Anterior cingulate cortex (tissue), 58 donors: ENCODE measurements at places on chromosomes 4 and X.

DNA sequence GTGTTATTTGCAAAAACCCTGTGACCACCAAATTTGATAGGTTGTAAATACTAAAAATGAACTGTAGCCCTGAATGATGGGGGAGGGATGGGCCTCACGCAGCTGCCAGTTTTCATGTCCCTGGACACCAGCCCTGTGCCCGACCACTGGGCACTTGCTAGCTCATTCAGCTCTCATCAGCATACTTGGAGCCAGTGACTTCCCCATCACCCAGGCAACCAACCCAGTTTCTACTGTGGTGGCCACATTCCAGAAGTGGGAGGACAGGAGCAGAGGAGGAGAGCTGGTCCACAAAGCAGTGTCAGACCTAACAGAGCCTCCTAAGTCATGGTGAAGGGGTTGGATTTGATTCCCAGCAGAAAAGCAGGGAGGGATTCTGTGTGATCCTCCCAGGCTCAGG lies 128.2 kb downstream of the CPEB2 start:
- DNase-seq, result peak; percentile 38

DNA sequence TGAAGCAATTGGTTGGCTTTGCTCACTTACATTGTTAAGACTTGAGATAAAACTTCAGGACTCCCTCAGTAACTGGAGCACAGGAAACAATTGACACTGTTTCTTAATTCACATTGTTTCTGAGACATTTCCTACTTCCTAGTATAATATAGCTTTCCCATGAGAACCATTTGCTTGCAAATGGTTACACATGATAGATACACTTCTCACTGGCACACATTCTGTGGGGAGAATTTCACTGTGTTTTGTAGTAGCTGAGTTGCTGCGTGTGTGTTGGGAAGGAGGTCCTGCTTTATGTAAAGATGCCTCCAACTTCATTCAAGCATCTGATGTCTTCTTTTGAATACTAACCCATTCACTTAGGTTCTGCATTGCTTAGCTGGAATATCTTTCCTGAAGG lies 85.3 kb upstream of the SLC4A4 start:
- DNase-seq, result no peak

- no peak for DNase-seq
These were observed 8.4 kb downstream of the FBXO8 start for GRCh38 chr4:174275101-174275500.

GRCh38 chrX:72095370-72095769 lies 36.3 kb downstream of the RTL5 start:
- no peak for DNase-seq

DNA sequence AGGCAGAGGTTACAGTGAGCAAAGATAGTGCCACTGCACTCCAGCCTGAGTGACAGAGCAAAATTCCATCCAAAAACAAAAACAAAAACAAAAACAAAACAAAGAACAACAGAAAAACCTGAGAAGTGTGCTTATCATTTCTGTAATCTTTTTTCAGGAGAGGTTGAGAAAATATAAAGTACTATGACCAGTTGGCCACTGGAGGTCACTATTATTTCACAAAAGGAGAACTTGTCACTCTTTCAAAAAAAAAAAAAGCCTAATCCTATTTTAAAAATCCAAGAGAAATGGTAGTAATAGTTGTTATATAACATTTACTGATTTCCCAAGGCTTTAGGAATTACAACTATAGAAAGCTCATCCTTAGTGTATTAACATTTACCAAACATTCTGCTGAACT lies 24.9 kb upstream of the RNF150 start:
- no peak for DNase-seq

GRCh38 chr4:78737035-78737434 lies 39.1 kb upstream of the BMP2K start:
- DNase-seq, result no peak

- DNase-seq, result no peak
These were observed 348.3 kb downstream of the PCDH7 start for GRCh38 chr4:31068257-31069075.

- no peak for DNase-seq
These were observed 44.4 kb upstream of the CDKN2AIP start for GRCh38 chr4:183400035-183400434.

- DNase-seq, result no peak
These were observed 23.2 kb downstream of the RWDD4 start for GRCh38 chr4:183635741-183636140.

GRCh38 chr4:101200561-101200960 lies 146.8 kb downstream of the PPP3CA start:
- no peak for DNase-seq

DNA sequence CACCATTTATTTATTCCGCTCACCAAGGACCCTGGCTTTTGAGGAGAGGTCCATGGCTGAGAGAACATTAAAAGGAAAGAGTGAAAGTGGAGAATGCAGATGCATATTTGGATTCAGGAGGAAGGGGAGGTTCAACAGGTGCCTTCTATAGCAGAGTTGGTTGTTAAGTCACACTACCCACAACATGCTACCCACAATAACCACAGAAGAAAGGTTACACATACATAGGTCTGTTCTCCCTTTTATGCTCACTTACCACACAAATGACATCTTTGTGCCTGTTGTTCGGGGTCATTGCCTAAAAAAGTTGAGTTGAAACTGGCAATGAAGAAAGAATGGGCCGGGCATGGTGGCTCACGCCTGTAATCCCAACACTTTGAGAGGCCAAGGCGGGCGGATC lies 587.4 kb downstream of the RPA4 start:
- DNase-seq, result no peak

DNA sequence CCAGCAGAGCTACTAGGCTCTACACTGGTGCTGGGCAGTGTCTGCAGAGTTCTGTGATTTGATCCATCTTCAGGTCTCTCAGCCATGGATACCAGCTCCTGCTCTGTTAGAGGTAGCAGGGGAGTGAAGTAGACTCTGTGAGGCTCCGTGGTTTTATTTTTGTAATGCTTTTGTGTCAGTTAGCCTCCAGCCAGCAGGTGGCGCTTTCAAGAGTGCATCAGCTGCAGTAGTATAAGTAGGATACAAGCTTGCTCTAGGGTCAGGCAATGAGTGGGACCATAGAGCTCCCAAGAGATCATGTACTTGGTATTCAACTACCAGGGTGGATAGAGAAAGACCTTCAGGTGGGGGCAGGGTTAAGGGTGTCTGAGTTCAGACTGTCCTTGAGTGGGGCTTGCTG lies 362.5 kb upstream of the TRAM1L1 start:
- no peak for DNase-seq

GRCh38 chr4:125994024-125994423 lies 679.3 kb downstream of the FAT4 start:
- no peak for DNase-seq

GRCh38 chr4:183012879-183013729 lies 86.0 kb upstream of the WWC2 start:
- DNase-seq, result no peak

DNA sequence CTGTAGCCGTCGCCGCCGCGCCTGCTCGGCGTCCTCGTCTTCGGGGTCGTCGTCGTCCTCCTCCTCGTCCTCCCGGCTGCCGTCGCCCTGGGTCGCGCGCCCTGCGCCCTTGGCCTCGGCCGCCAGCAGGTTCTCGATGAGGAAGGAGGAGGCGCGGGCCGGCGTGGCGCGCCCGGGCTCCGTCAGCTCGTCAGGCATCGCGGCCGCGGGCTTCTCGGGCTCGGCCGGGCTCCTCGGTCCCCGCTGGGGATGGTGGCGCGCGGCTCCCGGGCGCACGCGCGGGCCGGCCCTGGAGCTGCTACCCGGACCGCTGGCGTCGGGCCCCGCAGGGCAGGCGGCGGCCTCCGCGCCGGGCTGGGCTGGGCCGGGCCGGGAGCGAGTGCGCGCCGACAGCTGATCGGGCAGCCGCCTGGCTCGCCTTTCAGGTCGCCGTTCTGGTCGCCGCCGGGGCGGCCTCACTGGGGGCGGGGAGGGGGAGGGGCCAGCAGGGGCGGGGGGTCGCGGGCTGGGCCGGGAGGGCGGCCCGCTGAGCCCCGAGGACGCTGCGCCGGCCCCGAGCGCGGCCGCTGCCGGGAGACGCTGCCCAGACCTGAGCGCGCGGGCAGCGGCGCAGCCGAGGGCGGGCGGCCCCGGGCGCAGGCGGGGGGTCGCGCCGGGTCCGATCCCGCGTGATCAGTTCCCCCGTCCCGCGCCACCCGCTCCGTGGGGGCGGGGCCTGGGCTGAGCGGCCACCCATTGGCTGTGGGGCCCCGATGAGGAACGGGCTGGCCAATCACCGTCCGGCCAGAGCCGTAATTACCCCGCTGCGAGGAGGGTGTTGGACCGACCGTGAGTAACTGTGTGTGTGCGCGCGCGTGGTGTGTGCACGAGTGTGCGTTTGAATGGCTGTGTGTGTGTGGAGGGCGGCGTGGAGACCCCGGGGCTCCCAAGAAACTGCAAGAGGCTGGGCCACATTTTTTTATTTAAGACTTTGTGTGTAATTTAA lies at the start of gene HMX1:
HMX1 (minus strand) TSS at position 423 of the 985 bp plus-strand sequence; CDS start at position 198, 225 bp downstream.
- DNase-seq, result peak; percentile 14

GRCh38 chr4:140020457-140021361 lies 133.3 kb downstream of the MAML3 start:
- DNase-seq, result no peak

GRCh38 chr4:169397762-169398161 lies 127.0 kb upstream of the SH3RF1 start:
- DNase-seq, result no peak

DNA sequence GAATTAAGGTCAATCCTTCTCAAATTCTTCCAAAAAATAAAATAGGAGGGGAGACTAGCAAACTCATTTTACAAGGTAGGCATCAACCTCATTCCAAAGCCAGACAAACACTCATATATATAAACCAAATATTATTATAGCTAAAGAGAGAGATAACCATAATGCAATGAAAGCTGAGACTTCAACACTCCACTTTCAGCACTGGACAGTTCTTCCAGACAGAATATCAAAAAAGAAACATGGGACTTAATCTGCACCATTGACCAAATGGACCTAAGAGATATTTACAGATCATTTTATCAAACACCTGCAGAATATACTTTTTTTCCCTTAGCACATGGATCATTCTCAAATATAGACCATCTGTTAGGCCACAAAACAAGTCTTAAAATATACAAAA lies 15.5 kb upstream of the EDA2R start:
- DNase-seq, result no peak

DNA sequence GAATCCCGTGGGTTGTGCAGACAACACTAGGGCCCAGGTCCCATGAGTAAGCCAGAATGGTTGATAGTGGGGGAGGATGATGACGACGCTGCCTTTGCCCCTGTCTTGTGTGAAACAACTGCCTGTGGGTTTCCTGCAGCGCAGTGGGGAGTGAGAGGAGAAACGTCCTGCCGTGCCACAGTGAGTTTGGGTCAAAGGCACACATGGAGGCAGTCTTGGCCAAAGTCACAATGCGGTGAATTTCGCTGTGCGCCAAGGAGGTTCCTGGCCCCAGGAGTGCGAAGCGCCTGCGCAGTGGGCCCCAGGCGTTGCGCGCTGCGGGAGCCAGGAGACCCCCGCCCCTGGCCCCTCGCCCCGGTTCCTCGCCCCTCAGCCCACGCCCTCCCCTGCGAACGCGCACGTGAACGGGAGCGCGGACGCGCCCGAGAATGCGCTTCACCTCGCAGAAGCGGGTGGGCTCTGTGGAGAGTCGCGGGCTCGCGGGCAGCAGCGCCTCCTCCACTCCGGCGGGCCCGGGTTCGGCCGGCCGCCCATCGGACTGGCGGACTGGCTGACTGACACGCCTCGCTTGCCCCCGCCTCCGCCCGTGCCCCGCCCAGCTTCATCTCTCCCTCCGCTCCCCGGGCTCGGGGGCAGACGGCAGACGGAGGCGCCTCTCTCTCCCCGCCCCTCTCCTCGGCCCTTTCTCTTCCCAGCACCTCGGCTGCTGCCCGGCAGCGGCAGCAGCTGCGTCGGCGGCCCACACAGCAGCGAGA lies at the start of gene NUDT10:
NUDT10 (plus strand) TSS at position 635 of the 755 bp plus-strand sequence. CDS start 144 bp downstream, outside the sequence.
- peak; percentile 28 for DNase-seq

DNA sequence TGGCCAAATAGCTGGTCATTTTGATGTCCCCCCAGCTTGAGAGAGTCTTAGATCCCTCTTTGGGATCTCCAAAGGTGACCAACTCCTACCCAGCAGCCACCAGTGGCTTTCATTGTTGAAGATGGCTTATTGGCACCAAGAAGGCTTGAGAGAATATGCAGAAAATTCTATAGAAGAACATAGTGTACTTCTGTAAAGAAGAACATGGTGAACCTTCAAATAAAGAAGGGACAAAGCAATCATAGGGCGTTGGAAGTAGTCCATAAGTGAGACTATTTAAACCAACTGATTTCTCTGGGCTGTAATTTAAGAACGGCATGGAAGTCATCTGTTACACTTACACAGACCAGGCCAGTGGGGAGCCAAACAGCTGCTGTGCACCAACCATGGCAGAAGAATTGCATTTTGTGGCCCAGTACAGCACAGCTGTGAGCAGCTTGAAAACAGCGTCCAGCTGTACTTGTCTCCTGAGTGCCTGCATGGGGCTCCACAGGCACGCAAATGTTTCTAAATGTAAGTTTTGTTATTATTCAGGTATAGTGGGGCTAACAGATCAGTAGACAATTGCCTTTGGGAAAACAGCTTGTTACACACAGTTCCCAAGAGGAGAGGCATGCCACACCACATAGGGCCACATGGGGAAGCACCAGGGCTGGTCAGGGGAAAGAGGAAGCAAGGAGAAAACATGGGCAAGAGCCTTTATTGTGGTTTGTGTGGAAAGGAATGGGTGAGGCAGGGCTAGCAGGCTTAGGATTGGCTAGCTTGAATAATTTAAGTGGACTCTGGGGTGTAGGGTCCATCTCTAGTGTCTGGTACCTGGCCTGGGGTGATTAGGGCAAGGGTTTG lies 125.0 kb downstream of the ARHGAP6 start:
- DNase-seq, result no peak

DNA sequence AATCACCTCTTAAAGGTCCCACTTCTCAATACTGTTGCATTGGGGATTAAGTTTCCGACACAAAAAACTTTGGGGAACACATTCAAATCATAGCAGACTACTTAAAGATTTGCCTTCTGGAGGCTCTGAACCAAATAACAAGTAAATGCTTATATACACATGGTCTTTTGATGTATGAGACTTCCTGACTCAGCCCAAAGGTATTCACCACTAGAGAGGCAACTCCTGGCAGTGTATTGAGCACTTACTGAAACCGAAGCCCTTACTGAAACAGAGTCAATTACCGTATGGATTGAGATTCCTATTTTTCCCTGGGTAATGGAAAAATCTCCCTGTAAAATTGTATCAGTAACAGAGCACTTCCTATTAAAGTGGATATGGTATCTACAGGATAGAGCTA lies 45.4 kb downstream of the ZCCHC13 start:
- no peak for DNase-seq

DNA sequence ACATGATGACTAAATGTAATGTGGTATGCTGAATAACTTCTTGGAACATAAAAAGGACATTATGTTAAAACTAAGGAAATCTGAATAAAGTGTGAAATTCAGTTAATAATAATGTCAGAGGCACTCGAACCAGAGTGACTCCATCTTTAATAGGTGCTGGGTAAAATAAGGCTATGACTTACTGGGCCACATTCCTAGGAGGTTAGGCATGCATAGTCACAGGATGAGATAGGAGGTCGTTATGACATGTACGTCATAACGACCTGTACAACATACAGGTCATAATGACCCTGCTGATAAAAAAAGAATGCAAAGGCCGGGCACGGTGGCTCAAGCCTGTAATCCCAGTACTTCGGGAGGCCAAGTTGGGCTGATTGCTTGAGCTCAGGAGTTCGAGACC lies 28.9 kb upstream of the OPHN1 start:
- DNase-seq, result no peak

- no peak for DNase-seq
These were observed 73.8 kb downstream of the FAM184B start for GRCh38 chr4:17707671-17708070.
